ENCODE measurements at places on chromosomes 1 and 21.

GRCh38 chr1:19074361-19074901 is 118.0 kb upstream of the IFFO2 start:
- no peak for DNase-seq

DNA sequence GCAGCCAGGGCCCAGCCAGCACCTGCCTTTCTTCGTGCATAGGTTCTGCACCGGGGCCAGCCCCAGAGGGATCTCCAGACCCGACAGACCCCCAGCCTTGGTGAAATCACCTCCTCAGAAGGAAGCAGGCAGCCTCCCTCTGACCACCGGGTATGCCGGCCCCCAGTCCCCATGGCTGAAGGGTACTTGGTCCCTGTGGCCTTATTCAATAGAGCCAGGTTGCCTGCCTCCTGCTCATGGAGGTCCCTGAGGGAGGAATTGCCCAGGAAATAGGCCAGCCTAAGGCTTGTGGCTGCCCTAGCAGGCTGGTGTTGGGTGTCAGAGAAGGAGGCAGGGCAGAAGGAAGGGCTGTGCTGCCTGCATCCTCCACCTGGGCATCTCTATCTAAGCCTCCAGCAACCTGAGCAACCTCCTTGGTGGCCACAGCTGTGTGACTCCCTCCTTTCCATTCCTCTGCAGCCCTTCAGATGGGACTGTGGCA is 338.2 kb upstream of the VAMP3 start:
- no peak for DNase-seq

- DNase-seq = peak; percentile 44
Measured at GRCh38 chr1:90579212-90579802, 137.8 kb downstream of the BARHL2 start.

DNA sequence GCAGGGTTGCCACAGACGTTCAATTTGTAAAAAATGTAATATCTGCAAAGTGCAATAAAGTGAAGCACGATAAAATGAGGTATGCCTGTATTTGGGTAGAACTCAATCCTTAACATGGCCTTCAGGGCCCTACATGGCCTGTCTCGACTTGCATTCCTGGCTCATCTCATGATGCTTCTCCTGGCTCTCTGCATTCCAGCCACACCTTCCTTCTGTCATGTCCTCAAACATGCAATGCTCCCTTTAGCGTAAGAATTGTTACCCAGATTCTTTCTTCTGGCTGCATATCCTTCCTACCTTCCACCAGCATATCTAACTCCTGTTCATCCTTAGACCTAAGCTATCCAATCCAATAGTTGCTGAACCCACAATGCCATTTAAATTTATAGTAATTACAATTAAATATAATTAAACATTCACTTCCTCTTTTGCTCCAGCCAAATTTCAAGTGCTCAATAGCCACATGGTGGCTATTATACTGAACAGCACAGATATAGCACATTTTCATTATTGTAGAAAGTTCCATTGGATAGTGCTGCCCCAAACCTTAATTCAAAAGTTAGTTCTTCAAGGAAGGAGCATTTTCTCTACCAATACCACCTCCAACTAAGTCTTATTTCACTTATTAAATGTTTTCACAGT is 32.6 kb downstream of the FGGY start:
- DNase-seq = no peak

- DNase-seq = peak; percentile 13
Measured at GRCh38 chr21:39633770-39634181, 21.0 kb downstream of the B3GALT5 start.

GRCh38 chr1:154614247-154614646 is 6.3 kb upstream of the ADAR start:
- no peak for DNase-seq

GRCh38 chr1:231206856-231207255 is 34.2 kb upstream of the GNPAT start:
- DNase-seq = no peak

DNA sequence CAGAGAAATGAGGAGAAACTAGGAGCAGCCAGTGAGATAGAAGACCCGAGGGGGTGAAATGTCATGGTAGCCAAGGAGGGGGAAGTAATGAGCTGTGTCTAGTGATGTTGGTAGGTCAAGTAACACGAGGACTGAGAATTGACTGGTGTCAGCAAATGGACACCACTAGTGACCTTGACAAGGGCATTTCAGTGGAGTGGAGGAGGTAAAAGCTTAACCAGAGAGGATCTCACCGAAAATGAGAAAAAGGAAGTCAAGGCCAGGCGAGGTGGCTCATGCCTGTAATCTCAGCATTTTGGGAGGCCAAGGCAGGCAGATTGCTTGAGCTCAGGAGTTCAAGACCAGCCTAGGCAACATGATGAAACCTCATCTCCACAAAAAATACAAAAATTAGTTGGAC is 3.0 kb upstream of the ZYG11B start:
- no peak for DNase-seq

DNA sequence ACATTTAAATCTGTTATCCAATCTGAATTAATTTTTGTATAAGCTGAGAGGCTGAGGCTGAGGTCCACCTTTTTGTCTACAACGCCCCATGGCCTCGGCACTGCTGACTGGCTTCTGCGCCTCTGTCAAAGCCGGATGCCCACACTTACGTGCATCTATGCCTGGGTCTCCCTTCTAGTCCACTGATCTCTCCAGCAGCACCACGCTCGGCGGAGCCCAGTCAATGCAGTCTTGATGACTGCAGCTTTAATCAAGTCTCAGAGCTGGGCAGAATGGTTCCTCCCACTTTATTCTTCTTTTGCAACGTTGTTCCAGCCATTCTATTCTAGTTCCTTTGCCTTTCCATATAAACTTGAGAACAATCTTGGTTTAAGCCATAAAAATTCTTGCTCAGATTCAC is 9.4 kb downstream of the PRDM15 start:
- DNase-seq = no peak

DNA sequence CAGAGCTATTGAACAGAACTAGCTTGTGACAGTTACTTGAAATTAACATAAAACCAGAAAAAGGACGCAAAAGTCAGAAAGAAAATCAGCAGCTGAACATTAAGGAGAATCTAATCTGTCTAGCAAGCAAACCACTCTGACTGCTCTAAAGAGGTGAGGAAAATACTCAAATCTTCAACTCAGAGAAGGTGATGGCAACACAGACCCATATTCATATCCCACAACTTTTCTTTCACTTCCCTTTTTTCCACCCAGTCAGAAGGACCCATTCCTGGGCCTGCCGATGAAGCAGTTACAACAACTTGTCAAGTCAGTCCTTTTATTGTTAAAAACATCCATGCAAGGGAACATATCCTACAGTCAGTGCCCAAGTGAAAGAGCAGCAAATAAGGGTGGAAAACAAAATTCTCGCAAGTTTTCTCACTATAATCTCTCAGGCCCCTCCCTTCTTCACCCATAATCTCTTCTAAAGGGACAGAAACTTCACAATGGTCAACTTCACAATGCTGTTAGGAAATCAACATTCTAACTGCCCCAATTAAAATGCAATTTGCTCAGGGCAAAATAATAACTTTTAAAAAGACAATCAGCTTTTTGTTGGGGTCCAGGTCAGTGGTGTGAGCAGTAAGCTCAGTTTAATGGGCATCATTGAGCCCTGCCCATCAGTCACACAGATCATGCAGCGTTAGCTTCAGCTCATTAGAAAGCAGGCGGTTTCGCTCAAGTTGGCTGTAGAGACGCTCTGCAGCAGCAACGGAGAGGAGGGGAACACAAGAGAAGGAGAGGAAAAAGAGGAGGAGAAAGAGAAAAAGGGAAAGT is 3.6 kb upstream of the NUP210L start:
- no peak for DNase-seq

- no peak for DNase-seq
Measured at GRCh38 chr1:110506541-110506940, 12.4 kb downstream of the KCNA10 start.

GRCh38 chr1:225928186-225929175 is 4.4 kb upstream of the PYCR2 start:
- no peak for DNase-seq

DNA sequence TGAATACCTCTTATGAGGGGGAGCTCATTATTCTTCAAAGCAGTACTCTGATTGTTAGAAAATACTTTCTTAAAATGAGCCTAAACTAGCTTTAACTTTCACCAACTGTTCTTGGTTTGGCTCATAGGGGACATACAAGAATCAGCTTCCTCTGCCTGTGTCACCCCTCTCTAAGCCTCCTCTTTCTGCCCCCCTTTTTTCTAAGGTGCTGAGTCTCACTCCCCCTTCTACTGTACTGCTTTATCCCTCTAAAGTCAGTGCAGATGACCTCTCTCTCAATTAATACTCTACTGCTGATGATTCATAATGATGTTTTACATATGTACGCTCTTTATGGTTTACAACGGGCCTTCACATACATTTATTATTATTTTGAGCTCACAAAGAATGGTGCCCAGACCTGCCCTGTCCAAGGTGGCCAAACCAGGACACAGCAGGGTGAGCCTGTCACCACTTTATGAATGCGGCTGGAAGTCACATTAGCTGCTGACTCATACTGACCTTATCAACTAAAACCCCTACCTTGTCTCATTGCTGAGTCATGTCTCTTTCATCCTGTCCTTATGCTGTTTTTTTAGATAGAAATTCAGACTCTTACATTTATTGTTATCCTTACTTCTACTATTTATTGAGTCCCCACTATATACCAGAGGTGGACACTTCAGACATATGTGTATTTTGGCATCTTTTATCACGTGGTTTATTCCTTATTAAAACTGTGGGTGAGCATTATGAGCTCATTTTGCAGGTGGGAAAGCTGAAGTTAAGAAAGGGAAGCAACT is 126.9 kb downstream of the RNF220 start:
- peak; percentile 68 for DNase-seq

DNA sequence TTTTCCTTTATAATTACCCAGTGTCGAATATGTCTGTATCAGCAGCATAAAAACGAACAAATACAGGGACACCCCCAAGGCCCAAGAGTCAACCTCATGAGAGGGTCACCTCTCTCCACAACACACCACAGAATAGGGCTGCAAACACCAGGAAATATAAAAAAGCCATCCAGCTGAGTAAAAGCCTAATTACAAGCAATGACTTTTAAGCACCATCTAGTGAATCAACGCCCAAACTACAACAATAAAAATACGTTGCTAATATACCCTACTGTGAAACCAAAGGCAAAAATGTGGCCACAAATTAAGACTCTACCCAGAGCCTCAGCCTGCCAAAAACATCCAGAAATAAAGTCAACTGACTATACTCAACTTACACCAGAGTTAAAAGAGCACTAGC is 817.9 kb upstream of the NEGR1 start:
- no peak for DNase-seq
